SJCRH30 (cell line): ENCODE measurements at places on chromosomes 4 and X. TPM values are rescaled to one million over a fixed set of nuclear protein-coding genes. Genes with fewer than 3 reads are reported as not detected.

Gene NFKB1
- total RNA-seq = 33.6 and 34.2 TPM in 2 replicates

Gene CLDN22
- not detected in 2 replicates for total RNA-seq

Gene UGT2B11
- total RNA-seq = not detected in 2 replicates

Gene TMPRSS11D
- total RNA-seq = not detected in 2 replicates

Gene MXRA5
- total RNA-seq = 49.6 and 52.0 TPM in 2 replicates

Gene STIM2
- 25.7 and 33.7 TPM in 2 replicates for total RNA-seq

DNA sequence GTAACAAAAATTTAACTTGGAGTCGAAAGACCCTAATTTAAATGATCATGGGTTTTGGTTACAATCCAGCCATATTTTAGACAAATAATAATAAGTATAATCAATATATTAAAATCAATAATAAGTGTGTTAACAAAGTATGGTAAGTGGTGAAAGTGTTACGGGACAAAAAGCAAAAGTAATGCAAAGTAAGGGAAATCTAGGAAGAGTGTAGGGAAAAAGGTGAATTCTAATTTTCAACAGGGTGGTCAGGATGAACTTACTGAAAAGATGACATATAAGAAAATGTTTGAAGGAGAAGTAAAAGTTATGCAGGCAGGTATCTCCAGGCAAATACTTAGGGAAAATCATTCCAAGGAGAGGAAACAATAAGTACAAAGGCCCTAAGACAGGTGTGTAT is 32.3 kb downstream of the STX18 start:
- no peak for DNase-seq
- no peak overlapping the region for H3K27ac ChIP-seq
- no peak overlapping the region for H3K4me3 ChIP-seq

DNA sequence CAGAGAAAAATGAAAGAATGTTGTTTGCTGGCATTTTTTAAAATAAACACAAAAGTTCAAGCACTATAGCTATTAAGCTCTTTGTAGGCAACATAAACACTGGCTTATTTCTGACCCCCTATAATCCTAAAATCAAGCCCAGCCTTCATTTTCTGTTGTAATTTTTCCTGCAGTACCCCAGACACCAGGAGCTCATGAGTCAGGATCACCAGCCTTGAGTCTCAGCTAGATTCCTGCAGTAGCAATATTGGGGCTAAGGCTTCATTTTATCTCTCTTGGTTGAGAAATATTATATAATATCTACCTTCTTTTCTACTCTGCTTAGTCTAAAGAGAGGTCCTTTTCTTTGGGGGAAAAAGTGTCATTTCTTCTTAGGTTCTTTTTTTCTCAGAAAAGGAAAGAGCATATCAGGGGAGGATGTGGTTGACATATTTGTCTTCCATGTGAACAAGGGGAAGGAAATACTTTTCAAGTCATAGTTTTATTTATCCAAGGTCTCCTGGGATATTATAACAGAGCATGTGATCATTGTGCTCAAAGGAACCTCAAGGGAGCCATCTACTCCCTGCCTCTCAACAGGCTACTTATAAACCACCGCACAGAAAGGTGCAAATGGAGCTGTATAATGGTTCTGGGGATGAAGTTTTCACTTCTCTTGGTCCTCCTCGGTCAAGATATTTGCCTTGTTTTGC is 678.3 kb upstream of the NR3C2 start:
- no peaks in the 10 kb centered on the region for H3K36me3 ChIP-seq
- H3K27ac ChIP-seq = no peak overlapping the region

- H3K36me3 ChIP-seq = no peaks in the 10 kb centered on the region
- no peak overlapping the region for H3K27ac ChIP-seq
- no peaks in the 10 kb centered on the region for H3K4me1 ChIP-seq
- no peak overlapping the region for H3K4me3 ChIP-seq
Measured at GRCh38 chr4:156336511-156336910, 382.8 kb upstream of the CTSO start.

DNA sequence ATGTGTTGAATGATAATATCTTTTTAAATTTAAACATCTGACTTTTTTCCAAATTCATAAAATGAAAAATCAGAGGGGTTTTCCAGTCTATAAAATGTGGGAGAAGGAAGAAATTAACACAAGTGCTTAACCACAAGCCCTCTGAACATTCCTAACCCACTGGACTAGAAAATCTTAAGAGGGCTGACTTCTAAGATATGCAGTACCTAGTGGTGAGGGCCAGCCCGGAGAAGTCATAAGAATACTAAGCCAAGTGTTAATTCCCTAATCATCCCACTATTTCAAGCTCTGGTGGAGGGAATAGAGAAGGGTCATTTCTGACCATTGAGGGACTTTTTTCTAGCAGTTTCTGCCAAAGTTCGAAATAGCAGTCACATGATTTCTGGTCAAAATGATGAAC is 86.9 kb upstream of the NEIL3 start:
- H3K4me3 ChIP-seq = no peak overlapping the region
- no peak for DNase-seq
- no peaks in the 10 kb centered on the region for H3K27me3 ChIP-seq
- no peak overlapping the region for H3K27ac ChIP-seq

GRCh38 chr4:70930530-70931256 is 28.5 kb downstream of the MOB1B start:
- DNase-seq = no peak
- no peaks in the 10 kb centered on the region for H3K27me3 ChIP-seq
- no peaks in the 10 kb centered on the region for H3K36me3 ChIP-seq
- no peaks in the 10 kb centered on the region for H3K4me1 ChIP-seq
- no peak overlapping the region for H3K4me3 ChIP-seq

GRCh38 chr4:22191565-22191964 is 243.0 kb upstream of the KCNIP4 start:
- H3K4me3 ChIP-seq = no peak overlapping the region
- DNase-seq = no peak
- H3K27me3 ChIP-seq = no peaks in the 10 kb centered on the region
- no peak overlapping the region for H3K27ac ChIP-seq
- no peaks in the 10 kb centered on the region for H3K36me3 ChIP-seq
- no peaks in the 10 kb centered on the region for H3K4me1 ChIP-seq

- H3K36me3 ChIP-seq = no peaks in the 10 kb centered on the region
- no peaks in the 10 kb centered on the region for H3K27me3 ChIP-seq
- H3K27ac ChIP-seq = peak overlapping the region; percentile 85
- H3K4me1 ChIP-seq = peaks cover 63% of the 10 kb centered on the region
- peak; percentile 46 for DNase-seq
Measured at GRCh38 chr4:114041117-114041475, 61.6 kb upstream of the ARSJ start.

DNA sequence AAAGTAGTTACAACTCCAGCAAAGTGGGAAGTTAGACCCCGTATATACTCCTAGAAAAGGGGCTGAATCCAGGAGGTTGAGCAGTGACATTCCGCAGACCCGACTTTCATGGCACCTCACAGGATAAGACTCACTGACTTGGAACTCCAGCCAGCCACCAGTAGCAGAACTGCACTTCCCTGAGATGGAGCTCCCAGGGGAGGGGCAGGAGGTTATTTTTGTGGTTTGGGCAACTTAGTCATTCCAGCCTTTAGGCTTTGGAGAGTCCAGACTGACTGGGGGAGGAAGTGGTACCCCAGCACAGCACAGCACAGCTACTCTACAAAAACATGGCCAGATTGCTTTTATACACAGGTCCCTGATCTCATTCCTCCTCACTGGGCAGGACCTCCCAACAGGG is 319.1 kb downstream of the PCDH19 start:
- H3K27me3 ChIP-seq = no peaks in the 10 kb centered on the region
- DNase-seq = peak; percentile 7
- H3K27ac ChIP-seq = no peak overlapping the region
- H3K4me3 ChIP-seq = no peak overlapping the region

DNA sequence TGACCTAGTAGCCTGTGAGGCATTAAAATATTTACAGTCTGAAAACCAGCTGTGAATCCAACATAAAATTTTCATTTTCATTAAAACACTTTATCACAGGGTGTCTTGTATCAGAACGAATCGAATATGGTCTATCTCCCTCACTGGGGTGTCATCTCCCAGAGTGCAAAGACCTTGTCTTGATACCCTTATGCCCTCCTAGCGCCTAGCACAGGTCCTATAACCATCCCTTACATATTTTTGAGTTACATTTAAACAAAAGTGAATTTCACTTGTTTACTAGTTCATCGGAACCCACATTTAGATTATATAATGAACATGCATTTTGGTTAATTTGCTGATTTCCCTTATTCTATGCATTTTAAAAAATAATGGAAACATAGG is 14.0 kb downstream of the DIPK2B start:
- no peak overlapping the region for H3K27ac ChIP-seq
- no peak for DNase-seq
- H3K36me3 ChIP-seq = no peaks in the 10 kb centered on the region
- H3K27me3 ChIP-seq = no peaks in the 10 kb centered on the region

GRCh38 chr4:167943872-167944505 is 148.3 kb upstream of the ANXA10 start:
- H3K36me3 ChIP-seq = no peaks in the 10 kb centered on the region
- H3K27ac ChIP-seq = no peak overlapping the region
- H3K4me1 ChIP-seq = no peaks in the 10 kb centered on the region
- no peaks in the 10 kb centered on the region for H3K27me3 ChIP-seq
- H3K4me3 ChIP-seq = no peak overlapping the region

DNA sequence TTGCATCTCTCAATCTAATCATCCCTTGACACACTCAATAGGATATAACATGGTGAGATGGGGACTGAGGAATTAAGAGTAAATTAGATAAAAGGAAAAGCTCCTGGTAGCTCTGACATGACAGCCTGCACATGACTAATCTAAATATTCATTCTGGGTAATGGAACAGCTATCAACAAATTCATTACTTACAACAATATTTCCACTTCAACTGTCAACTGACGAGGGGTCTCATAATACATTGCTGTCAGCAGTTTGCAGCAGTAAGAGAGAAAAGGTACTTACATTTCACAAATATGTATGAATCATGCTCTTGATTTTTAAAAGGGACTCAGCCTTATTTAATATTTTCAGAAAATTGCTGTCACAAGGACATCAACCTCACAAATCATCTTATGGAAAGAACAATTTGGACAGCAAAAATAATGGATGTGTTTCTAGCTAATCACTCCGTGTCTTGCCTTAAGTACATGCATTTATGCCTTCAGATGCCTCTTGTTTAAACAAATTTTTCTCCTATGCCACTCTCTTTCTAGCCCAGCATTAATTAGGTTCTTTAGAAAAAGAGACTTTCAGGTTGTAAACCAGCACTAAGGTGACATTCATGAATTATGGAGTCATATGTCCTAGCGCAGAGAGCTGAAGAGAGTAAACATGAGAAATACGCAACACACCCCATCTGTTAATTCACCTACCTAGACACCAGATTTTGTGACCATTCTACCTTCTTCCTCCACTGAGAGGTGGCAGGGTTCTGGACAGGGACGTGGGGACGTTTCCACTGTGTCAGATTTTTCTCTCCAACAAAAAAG is 99.6 kb upstream of the TMEM150C start:
- H3K4me3 ChIP-seq = no peak overlapping the region
- no peaks in the 10 kb centered on the region for H3K4me1 ChIP-seq
- DNase-seq = no peak
- H3K36me3 ChIP-seq = 0 out of 2 replicates have a peak, but pooled peaks cover 3% of the 10 kb centered on the region
- no peaks in the 10 kb centered on the region for H3K27me3 ChIP-seq
- H3K27ac ChIP-seq = no peak overlapping the region

DNA sequence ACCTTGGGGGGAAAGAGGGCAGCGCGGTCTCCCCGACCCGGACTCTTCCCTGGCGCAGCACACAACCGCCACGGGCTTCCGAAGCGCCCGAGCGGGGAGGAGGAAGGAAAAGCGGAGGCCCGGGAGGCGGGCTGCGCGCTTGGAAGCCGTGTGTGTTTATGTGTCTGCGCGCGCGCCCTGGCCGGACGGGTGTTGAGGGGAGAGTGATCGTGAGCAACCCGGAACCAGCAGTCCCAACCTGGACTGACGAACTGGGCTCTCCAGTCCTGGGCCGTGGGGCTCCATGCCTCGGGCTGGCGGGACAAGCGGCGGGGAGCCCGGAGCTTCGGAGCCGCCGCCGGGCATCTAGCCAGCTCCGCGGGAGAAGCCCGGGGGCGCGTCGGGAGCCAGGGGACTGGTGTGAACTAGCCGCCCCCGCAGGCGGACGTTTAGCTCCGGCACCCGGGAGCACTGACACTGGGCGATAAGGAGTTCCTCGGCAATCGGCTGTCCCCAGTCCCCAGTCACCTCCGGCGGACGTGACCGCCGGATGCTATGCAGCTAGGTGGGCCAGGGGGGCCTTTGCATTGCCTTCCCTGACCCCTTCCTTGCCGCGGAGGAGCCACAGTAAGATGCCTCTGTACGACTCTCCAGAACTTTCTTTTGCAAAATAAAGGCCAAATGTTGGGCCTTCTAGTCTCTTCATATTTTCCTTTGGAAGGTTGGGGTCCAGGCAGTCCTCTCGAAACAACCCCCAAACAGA is 74.8 kb upstream of the BCOR start:
- no peaks in the 10 kb centered on the region for H3K27me3 ChIP-seq
- H3K36me3 ChIP-seq = no peaks in the 10 kb centered on the region
- DNase-seq = no peak

DNA sequence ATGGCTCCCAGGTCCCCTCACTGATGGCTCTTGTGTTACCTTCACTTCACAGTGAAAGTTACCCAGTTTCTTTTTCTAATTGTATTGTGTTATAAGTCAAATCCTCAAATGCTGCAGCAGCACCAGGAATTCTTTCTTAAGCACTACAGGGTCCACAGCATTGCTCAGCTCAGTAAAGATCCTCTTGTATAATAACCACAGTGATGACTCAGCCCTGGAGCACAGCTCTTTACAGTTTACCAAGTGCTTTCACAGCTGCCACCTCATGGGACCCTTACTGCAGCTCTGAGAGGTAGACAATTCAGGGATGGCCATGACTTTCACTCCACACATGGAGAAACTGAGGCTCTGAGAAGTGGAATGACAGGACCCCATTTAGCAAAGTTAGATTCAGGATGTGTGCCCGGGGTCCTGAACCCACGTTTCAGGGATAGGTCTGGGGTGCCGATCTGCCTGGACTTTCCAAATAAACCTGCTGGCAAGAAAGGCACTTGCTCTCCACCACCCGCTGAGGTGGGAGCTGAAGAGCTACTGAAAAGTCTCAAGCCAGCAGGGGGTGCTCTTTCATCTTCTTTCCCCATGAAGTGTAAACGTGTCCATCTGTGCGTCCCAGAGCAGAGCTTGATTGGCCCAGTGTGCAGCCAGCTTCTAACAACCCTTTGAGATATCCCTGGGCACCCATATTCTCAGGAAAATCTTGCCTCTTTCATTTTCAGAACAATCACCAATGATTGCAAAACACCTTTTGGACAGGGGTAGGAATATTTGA is 35.7 kb upstream of the GABRQ start:
- no peaks in the 10 kb centered on the region for H3K27me3 ChIP-seq
- no peak overlapping the region for H3K27ac ChIP-seq
- H3K4me3 ChIP-seq = no peak overlapping the region
- H3K36me3 ChIP-seq = no peaks in the 10 kb centered on the region
- H3K4me1 ChIP-seq = no peaks in the 10 kb centered on the region

- H3K4me1 ChIP-seq = peaks cover 18% of the 10 kb centered on the region
- no peak overlapping the region for H3K4me3 ChIP-seq
- H3K27me3 ChIP-seq = no peaks in the 10 kb centered on the region
- DNase-seq = peak; percentile 80
- H3K36me3 ChIP-seq = no peaks in the 10 kb centered on the region
Measured at GRCh38 chr4:16026160-16026761, 57.6 kb downstream of the PROM1 start.
